ENCODE measurements at places on chromosomes 2 and 18. TPM values are rescaled to one million over a fixed set of nuclear protein-coding genes. Genes with fewer than 3 reads are reported as not detected.

The TRPM8 gene
- total RNA-seq, result not detected

The MYO7B gene
- total RNA-seq, result 0.87 TPM

GRCh38 chr2:178238154-178238521 lies 43.8 kb downstream of the OSBPL6 start:
- no peaks in the 10 kb centered on the region for H3K27me3 ChIP-seq
- peak overlapping the region; percentile 13 for H3K4me3 ChIP-seq
- DNase-seq, result peak; percentile 32
- peak overlapping the region; percentile 65 for H3K27ac ChIP-seq

- peak overlapping the region; percentile 64 for H3K4me3 ChIP-seq
- H3K27ac ChIP-seq, result no peak overlapping the region
- H3K36me3 ChIP-seq, result no peaks in the 10 kb centered on the region
- peaks cover 8% of the 10 kb centered on the region for H3K27me3 ChIP-seq
- DNase-seq, result peak; percentile 58
These were observed 60.5 kb upstream of the POMC start for GRCh38 chr2:25228848-25229278.

DNA sequence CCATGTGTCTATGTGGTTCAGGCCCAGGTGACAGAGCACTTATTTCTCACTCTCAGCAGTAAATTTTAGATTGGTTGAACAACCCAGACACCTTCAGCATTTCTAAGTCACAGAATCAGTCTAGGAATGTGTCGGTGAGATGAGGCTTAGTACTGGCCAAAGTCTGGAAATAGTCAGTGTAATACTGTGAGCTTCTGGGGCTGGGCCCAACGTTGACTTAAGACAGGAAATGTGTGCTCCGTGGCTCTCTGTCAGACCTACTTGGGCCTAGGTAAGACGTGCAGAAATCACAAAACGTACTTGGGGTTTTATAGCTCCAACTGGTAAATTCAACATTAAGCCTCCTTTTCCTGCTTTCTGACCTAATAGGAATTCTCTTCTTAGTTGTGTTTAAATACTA lies 160.3 kb upstream of the COL3A1 start:
- H3K27ac ChIP-seq, result peak overlapping the region; percentile 50
- peaks cover 58% of the 10 kb centered on the region for H3K4me1 ChIP-seq
- no peak for DNase-seq
- no peaks in the 10 kb centered on the region for H3K27me3 ChIP-seq

The ASPRV1 gene
- not detected for total RNA-seq

The RGPD3 gene
- 0.11 TPM for total RNA-seq

DNA sequence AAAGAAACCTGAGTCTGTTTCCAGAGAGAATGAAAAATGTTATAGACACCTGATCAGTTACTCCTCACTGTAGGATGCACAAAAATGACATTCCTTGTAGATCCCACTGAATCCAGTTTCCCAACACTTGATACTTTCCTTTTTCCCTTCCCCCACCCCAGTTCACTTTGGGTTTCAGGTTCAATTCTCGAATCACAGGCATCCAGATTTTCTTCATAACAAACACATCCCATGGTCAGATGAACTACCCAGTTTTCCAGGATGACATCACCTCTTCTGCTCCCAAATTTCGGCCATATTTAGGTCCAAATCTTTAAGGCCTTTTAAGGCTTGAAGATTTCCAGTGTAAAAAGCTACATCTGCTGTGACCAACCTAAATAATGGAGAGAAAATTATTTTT lies 51.5 kb downstream of the UGP2 start:
- H3K4me3 ChIP-seq, result no peak overlapping the region
- peaks cover 2% of the 10 kb centered on the region for H3K4me1 ChIP-seq
- DNase-seq, result no peak
- H3K27me3 ChIP-seq, result no peaks in the 10 kb centered on the region
- H3K27ac ChIP-seq, result peak overlapping the region; percentile 29

DNA sequence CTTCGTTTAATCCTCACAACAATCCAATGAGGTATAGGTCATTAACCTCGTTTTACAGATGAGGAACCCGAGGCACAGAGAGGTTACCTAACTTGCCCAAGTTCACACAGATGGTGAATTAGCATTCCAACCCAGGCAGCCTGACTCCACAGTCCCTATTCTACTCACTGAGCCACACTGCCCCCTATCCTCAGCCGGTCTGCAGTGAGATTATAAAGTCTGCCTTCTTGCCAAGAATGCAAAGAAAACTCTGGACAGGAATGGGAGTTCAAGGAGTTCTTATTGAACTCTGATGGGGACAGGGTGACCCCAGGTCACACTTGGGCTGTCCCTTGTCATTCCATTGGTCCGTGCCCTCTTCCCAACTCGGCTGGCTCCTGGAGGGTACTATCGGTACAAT lies 118.1 kb upstream of the MSH6 start:
- H3K4me3 ChIP-seq, result no peak overlapping the region
- peaks cover 4% of the 10 kb centered on the region for H3K27me3 ChIP-seq
- DNase-seq, result no peak
- no peak overlapping the region for H3K27ac ChIP-seq
- no peaks in the 10 kb centered on the region for H3K4me1 ChIP-seq

The HMSD gene
- total RNA-seq, result not detected

All from HFFc6 (cell line).